ENCODE measurements at places on chromosomes 3 and 15.

DNA sequence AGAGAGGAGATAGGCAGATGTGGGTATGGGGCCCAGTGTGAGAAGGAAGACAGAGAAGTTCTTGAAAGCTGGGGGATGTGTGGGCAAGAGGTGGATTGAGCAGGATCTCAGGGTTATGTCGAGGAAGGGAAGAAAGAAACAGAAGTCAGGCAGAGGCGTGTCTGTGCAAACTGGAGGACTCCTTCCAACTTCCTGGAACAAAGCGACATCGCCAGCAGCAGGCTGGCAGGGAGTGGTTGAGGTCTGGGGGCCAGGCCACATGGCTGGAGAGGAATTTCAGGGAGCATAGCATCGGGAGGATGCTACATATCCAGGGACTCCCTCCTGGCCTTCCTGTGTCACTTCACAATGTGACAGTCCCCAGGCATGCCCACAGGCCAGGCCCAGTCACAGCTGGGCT, 42.9 kb upstream of the MYZAP start:
- no peak for DNase-seq

GRCh38 chr3:119148493-119149180, 2.7 kb downstream of the TEX55 start:
- no peak for DNase-seq

- no peak for DNase-seq
Measured at GRCh38 chr15:29612096-29612495, 210.2 kb downstream of the TJP1 start.

- no peak for DNase-seq
Measured at GRCh38 chr3:196108075-196108743, 26.3 kb upstream of the TFRC start.

GRCh38 chr15:31338318-31338878, 11.8 kb downstream of the KLF13 start:
- DNase-seq, result no peak

- DNase-seq, result no peak
Measured at GRCh38 chr15:42373274-42373673, 14.0 kb downstream of the CAPN3 start.

GRCh38 chr15:100187677-100188076, 154.1 kb downstream of the ADAMTS17 start:
- no peak for DNase-seq

GRCh38 chr3:8709801-8710507, 23.6 kb upstream of the CAV3 start:
- no peak for DNase-seq

- no peak for DNase-seq
Measured at GRCh38 chr3:31895471-31895870, 85.6 kb downstream of the OSBPL10 start.

- no peak for DNase-seq
Measured at GRCh38 chr15:48992096-48992495, 28.4 kb upstream of the SHC4 start.

DNA sequence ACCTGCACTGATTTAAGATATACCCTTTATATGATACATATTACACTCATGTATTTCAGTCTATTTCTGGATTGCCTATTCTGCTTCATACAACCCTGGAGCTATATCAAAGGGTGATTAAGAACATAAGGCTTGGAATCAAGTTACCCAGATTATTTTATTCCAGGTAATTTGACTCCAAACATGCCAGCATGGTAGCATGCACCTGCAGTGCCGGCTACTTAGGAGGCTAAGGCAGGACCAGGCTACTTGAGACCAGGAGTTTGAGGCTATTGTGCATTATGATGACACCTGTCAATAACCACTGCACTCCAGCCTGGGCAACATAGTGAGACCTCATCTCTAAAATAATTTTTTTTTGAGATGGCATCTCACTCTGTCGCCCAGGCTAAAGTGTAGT, 50.4 kb upstream of the NEO1 start:
- DNase-seq, result no peak

DNA sequence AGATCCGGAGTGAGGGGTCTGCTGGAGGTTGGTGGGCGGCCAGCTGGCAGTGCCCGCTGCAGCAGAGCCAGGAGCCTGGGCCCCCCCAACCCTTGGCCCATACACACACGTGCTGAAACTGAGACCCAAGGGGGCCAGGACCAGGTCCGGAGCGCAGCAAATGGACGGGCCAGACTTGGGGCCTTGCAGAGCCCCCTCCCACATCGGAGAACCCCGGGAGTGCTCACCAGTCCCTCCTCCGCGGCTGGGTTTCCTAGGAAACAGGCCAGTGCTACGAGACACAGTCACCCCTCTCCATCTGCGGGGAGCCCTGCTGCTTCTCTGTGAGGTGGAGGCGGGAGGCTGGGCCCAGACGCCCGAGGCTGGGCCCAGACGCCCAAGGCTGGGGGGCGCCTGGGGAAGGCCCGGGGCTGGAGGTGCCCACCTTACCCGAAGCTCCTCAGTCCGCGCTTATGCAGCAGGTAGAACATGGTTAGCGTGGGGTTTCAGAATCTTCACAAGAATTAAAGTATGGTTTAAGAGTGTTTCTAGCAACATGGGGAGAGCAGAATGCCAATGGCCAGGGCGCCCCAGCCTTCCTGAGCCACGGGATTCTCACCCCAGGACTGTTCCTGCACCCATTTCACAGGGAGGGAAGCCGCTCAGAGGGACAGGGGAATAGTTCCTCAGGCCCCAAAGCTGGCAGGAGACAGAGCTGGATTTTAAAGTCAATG, 135.0 kb upstream of the PRR20G start:
- no peak for DNase-seq

- DNase-seq, result no peak
Measured at GRCh38 chr3:127151992-127152650, 40.8 kb upstream of the PRR23E start.

DNA sequence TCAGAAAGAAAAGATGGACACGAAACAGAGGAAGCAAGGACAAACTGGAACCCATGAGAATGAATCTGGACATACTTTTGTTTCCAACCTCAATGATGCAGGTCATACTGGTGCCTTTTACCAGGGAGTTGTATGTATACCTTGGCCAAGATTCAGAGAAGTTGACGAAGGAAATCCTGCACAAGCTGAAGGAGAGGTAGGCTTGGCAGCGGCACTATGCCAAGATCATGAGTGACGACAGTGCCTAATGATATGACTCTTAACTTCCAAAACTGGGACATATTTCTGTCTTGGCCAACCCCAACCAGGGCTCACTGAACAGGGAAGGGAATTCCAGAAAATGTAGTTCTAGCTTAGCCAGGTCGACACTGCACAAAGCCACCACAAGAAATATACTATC, 149.2 kb upstream of the SLCO3A1 start:
- DNase-seq, result no peak

DNA sequence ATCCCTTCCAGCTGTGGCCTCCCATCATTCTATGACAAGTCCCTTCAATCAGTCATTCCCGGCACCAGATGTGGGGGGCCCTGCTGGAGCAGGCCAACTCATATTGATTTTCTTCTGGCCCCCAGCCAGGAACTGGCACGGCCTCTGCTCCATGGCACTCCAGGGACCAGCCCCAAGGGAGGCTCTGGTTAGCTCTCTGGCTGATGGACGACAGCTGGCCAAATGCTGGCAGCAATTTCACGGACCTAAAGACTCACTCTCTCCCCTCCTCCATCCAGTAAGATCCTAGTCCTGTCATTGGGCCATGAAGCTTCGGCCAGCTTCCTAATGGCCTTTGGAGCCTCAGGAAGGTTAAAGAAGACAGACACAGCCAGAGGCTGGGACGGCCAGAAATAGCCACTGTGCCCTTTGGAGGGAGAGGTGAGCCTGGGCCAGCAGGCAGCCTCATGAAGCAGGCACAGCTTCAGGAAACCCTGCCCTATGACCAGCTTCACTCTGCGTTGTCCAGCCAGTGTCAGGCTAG, 131.0 kb downstream of the MEX3B start:
- no peak for DNase-seq

- DNase-seq, result peak; percentile 37
Measured at GRCh38 chr15:88454867-88455810, 12.0 kb downstream of the MRPL46 start.

DNA sequence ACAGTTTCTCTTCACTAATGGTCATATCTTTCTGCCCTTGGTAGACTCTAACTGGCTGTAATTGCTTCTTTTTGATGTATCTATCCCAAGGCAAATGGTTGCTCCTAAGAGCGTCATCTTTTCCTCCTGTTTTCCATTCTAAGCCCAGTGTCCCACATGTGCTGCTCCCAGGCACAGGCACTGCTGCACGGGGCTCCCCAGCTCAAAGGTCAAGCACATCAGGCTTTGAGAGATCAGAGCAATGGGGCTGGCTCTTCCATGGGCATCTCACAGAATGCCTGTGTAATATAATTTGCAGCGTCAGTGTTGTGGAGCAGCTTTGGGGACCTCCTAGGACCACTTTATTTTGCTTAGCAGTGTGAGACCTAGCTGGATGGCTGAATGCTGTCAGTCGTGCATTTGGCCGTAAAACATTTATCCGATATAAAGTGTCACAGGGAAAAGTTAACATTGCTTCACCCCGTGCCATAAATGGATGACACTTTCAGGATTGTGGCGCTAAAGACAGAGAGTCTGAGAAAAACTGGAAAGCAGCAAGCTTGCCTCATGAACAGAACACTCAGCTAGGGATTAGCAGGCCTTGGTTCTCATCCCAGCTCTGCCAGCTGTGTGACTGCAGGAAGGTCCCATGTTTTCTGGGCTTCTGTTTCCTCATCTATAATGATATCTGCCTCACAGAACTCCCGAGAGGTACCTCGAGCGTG, 277.5 kb upstream of the TBL1XR1 start:
- no peak for DNase-seq

- DNase-seq, result no peak
Measured at GRCh38 chr3:35422101-35422500, 217.2 kb upstream of the ARPP21 start.

DNA sequence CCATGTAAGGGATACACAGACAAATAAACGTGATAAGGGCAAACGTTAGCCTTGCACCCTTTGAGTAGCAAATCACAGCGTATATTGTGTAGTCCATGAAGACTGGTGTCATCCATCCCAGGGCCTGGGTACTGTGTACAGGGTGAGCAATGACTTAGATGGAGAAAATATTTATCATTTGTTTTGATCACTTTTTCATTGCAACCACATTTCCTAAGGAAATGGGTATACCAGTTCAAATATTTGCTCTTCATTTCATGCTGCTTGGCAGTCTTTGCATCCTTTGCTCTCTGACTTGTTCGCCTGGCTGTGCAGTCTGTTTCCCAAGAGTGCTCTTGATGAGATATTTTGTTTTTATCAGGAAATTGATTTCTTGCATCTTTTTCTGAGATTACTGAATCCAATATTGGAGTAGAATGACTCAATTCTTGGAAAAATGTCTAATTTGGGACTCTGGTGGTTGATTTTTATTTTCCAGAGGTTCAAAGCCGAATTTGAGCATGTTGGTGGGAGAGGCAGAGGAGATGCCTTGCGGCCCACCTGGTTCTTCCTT, 424.6 kb upstream of the SEMA6D start:
- no peak for DNase-seq

- DNase-seq, result no peak
Measured at GRCh38 chr15:58923284-58923683, 10.2 kb downstream of the SLTM start.

GRCh38 chr3:17810759-17811158, 68.3 kb upstream of the TBC1D5 start:
- DNase-seq, result no peak

- DNase-seq, result no peak
Measured at GRCh38 chr3:12658593-12659058, 5.3 kb downstream of the RAF1 start.

GRCh38 chr15:70376031-70376928, 278.6 kb upstream of the TLE3 start:
- no peak for DNase-seq

DNA sequence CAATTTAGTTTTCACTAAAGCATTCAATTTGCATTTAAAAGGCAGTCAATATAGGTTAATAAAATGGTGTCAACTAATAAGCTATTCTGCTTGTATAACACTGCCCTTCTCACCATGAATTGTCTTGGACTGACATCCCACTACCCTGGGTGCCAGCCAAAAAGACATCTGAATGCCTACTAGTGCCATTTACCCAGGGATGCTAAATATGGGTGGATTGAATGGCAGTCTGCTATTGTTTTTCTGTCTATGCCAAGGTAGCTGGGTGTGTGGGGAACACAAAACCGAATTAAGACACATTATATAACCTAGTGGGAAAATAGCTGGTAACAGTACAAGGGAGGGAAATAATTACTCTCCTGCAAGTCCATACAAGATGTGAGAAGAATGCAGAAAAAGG, 240.0 kb upstream of the CFAP20DC start:
- no peak for DNase-seq

- DNase-seq, result no peak
Measured at GRCh38 chr3:170309046-170309445, 48.5 kb upstream of the SKIL start.

GRCh38 chr3:25558121-25558520, 106.6 kb downstream of the TOP2B start:
- no peak for DNase-seq

- no peak for DNase-seq
Measured at GRCh38 chr3:196049653-196050052, 32.2 kb downstream of the TFRC start.

DNA sequence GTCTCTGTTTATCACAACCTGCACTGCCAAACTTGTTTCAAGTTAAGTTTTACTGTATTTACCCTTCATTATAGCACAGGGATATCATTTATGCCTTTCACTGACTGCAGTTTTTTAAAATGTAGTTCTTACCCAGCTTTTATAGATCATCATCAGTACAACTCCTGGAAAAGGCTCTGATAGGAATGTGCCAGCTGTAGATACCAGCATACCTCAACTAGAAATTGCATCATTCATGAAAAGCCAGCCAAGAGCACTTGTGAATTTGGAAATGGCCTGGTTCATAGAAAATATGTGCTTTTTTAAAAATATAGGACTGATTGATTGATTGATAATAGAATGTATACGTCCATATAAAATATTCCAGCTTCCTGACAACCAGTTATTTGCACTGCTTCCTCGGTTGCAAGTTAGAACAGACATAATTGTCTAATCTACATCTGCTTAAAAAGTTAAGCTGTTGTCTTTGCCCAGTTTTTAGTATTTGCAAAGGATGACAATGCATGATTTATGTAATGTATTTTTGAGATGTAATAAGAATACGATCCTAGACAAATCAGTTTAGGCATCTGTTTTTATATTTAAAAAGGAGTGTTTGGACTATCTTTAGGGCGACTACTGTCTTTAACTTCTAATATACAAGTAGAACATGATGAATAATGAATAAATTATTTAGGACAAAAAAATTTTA, 58.5 kb downstream of the DCUN1D1 start:
- DNase-seq, result no peak

- no peak for DNase-seq
Measured at GRCh38 chr15:34987609-34988026, 469 bp downstream of the ZNF770 start.

DNA sequence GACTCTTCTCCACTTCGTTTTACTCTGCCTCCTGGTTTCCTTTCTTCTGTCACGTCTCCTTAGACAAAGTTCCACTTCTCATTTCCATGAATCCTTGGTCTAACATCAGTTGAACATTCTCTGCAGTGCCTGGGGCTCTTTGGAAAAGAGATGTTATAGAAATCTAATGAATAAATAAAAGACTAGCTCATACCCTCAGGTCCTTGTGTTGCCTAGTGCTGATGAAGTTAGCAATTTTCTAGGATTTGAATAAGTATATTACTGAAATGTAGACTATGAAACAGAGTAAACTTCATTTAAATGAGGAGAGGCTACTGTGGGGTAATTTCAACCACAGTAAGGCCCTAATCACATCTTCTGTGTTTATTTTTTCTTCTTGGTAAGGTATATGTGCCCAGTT, 146.9 kb upstream of the CADPS start:
- no peak for DNase-seq

- DNase-seq, result no peak
Measured at GRCh38 chr3:59831394-59831793, 781.6 kb upstream of the CFAP20DC start.
